ENCODE measurements at places on chromosomes 1 and 21.

DNA sequence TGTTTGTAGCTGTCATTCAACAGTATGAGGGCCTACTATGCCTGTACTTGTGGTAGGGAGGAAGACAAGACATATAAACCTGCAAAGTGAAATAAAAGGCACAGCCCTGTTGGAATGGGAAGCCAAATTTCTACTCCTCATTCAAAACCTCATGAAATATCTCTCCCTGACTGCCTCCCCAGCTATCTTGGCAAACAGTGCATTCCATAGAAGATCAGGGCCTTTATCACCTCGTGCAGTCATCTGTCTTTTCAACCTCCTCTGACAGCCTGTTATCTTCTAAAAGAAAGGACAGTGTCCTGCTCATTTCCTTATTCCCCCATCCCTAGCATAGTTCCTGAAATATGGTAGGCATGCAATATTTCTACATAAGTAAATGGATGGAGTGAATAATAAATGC is 71.0 kb downstream of the SH3GLB1 start:
- DNase-seq = no peak

DNA sequence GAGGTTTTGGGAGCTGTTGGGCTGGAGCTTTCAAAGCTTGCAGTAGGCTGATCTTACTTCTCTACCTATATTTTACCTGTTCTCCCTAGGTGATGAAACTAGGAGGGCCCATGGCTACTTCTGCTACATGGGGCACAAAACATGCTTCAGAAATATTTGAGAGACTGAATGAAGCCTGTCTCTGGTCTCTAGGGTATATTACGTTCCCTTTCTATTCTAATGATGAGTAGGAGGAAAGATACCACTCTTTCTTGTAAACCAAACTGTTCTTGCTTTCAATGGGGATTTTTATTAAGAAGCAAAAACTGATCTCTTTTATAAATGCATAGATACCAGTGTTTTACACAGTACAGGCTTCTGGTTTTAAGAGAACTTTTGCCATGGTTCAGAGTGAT is 103.1 kb downstream of the GALNT2 start:
- DNase-seq = no peak

GRCh38 chr1:151327903-151328674 is 873 bp upstream of the PI4KB start:
- peak; percentile 62 for DNase-seq

DNA sequence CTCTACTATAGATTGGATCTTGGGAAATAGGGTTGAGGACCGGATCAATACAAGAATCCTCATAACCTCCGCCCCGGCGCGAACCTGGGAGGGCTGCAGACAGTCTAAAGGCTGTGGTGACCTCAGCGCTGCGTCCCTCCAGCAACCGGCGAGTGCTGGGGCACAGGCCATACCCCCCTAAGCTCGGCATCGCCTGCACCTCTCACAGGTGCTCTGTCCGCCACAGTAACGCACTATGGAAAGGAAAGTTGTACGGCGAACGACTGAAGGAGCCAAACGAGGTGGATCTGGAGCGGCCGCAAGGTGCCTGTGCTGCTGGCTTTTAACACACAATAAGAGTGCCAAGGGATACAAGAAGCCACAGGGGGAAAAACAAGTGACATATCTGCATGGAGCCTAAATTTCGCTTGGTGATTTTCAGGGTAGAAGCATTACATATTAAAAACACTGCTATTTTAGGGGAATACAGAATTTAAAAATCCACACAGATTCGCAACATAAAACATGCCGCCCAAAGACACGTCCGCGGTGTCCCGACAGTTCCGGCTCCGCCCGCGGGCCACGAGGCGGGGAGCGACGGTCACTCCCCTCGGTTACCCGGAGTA is 1.4 kb upstream of the RBM15 start:
- peak; percentile 75 for DNase-seq

- DNase-seq = no peak
Measured at GRCh38 chr1:57165546-57165945, 199.7 kb upstream of the C8B start.

DNA sequence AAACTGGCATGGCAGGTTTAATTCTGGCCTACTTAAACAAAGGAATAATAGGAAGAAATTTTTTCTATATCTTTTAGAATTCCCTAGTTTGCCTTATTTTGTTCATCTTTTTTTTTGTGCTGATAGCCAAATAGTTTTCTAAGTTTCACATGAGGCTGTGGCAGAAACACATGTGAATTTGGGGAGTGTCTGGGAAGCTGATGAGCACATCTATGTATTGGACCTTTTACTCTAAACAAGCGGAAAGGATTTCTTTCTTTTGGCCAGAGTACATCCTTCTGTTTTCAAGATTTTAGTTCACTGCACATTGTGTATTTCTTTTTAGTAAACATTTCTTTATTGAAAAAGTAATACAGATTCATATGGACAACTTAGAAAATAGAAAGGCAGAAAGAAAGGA is 5.6 kb downstream of the EEIG2 start:
- no peak for DNase-seq

Measured in activated CD8-positive, alpha-beta memory T cell treated with anti-CD3 and anti-CD28 coated beads, Interleukin-2, amount 50 U/mL, for 48 hours (primary cell).